Type B pancreatic cell (in vitro differentiated cells): ENCODE measurements at places on chromosomes 1 and 21.

DNA sequence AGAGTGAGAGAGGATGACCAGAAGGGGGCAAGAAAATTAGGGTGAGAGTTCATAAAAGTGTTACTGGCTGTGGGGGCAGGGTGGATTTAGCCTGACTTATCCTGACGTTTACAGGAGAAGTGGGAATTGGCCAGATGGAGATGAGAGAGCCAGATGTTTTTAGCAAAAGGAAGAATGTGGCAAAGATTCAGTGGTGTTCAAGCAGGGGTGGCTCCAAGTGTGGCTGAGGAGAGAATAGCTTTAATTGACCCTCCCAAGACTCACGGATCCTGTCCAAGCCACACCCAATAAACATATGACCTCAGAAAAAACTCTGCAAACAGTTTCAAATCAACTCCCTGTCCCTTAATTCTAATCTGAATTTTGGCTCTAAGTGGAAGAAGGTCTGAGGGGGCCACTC, 35.2 kb upstream of the EDEM3 start:
- H3K36me3 ChIP-seq, result no peaks in the 10 kb centered on the region
- H3K4me1 ChIP-seq, result peaks cover 14% of the 10 kb centered on the region
- no peak overlapping the region for H3K27ac ChIP-seq
- no peak for DNase-seq
- H3K27me3 ChIP-seq, result peaks cover 3% of the 10 kb centered on the region

DNA sequence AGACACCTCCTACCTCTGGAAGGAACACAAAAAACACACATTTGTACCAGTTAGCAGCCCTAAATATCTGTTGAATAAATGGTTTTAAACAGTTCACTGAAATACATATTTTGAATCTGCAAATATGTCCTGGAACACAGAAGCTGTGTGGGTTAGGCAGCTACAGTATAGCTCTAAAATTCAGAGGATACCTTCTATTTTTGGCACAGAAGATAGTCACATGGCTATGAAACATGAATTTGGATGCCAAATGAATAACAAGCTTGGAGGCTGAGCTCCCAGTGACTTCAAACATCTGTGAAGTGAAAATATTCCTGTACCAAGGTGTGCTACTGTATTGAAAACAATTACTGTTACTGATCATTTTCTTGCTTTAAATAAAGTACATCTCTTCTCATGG, 391.5 kb upstream of the ADGRL2 start:
- H3K4me1 ChIP-seq, result peaks cover 35% of the 10 kb centered on the region
- no peak for DNase-seq
- no peak overlapping the region for H3K4me3 ChIP-seq
- H3K27ac ChIP-seq, result no peak overlapping the region
- peaks cover 5% of the 10 kb centered on the region for H3K27me3 ChIP-seq
- H3K36me3 ChIP-seq, result no peaks in the 10 kb centered on the region

DNA sequence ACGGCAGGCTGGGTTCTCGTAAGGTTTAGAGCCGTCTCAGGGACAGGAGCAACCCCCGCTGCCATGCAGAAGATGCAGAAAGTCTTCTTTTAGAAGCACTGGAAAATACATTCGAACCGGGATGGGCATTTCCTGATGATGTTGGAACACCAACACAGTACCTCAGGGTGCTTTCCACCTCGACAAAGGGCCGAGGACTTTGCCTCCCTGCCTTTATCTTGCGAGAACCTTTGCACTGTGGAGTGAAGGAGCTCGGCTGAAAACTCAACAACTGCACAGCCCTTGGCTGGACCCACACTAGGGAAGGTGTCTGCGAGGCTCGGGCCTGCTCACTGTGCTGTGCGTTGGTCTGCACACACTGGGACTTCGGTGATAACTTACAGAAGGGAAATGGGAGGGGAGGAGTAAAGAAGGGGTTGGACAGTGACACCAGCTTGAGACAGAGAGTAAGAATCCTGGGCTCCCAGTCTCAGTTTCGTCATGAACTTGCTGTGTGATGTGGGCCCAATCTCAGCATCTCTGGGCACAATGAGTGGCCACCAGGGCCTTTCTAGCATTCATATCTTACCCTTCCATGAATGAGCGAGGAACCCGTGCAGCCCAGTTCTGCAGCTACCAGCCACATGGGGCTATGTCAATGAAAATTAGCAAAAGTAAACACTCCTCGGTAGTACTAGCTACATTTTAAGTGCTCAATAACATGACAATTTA, 18.2 kb downstream of the RCAN1 start:
- H3K36me3 ChIP-seq, result peaks cover 3% of the 10 kb centered on the region
- H3K27me3 ChIP-seq, result no peaks in the 10 kb centered on the region
- no peak overlapping the region for H3K4me3 ChIP-seq

DNA sequence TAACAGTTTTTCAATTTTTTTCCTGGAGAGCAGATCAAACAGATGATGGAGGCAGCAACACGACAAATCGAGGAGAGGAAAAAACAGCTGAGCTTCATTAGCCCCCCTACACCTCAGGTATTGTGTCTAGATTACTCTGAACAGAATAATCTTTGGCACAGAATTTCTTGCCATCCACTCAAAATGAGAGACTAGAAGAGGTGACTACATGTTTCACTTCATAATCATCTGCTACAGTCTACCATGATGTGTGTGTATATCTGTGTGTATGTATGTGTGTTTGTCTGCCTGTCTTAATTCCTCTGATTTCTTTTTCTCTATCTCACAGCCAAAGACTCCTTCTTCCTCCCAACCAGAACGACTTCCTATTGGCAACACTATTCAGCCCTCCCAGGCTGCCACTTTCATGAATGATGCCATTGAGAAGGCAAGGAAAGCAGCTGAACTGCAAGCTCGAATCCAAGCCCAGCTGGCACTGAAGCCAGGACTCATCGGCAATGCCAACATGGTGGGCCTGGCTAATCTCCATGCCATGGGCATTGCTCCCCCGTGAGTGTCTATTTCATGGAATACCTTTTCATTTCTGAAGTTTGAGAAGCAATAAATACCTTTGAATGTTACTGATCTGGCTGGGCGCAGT, 11.4 kb downstream of the PRPF3 start:
- peaks cover 33% of the 10 kb centered on the region for H3K36me3 ChIP-seq
- no peak overlapping the region for H3K27ac ChIP-seq
- no peak overlapping the region for H3K4me3 ChIP-seq
- no peak for DNase-seq
- H3K27me3 ChIP-seq, result no peaks in the 10 kb centered on the region

- no peak for DNase-seq
- peaks cover 4% of the 10 kb centered on the region for H3K4me1 ChIP-seq
- H3K27me3 ChIP-seq, result no peaks in the 10 kb centered on the region
- no peak overlapping the region for H3K27ac ChIP-seq
- H3K36me3 ChIP-seq, result peaks cover 4% of the 10 kb centered on the region
- H3K4me3 ChIP-seq, result no peak overlapping the region
These were observed 156.3 kb downstream of the SMYD3 start for GRCh38 chr1:246350745-246351144.
